ENCODE measurements at places on chromosomes 7 and 10. TPM values are rescaled to one million over a fixed set of nuclear protein-coding genes. Genes with fewer than 3 reads are reported as not detected.

VWDE gene
- not detected for total RNA-seq

GPER1 gene
- total RNA-seq, result 2.3 TPM

MACC1 gene
- not detected for total RNA-seq

ZCWPW1 gene
- 0.98 TPM for total RNA-seq

MDH2 gene
- total RNA-seq, result 43.3 TPM
